ENCODE measurements at places on chromosomes 7 and 10.

- no peak for DNase-seq
Measured at GRCh38 chr7:2546776-2547586, 8.3 kb downstream of the BRAT1 start.

GRCh38 chr7:155467846-155468784, 10.2 kb downstream of the EN2 start:
- no peak for DNase-seq

DNA sequence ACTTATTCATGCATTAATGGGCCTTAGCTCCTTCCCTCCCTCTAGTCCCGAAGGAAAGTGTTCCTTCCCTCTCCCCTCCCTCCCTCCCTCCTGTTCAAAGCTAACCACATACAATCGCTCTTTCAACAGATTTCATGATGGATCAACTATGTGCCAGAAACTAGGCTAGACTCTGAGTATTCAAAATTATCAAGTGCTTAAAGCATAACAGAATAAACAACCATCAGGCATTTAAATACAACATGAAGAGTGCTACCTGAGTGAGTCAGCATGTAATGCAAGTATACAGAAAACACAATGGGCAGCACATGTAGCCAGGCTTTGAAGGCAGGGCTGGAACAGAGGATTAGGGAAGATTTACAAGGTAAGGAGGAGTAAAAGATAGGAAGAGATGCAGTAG, 11.3 kb downstream of the CHCHD3 start:
- DNase-seq, result no peak

GRCh38 chr10:127962205-127962604, 55.3 kb downstream of the PTPRE start:
- no peak for DNase-seq

- DNase-seq, result no peak
Measured at GRCh38 chr7:92589056-92589455, 1.1 kb downstream of the FAM133B start.

- DNase-seq, result no peak
Measured at GRCh38 chr10:16547973-16548372, 26.3 kb upstream of the C1QL3 start.

DNA sequence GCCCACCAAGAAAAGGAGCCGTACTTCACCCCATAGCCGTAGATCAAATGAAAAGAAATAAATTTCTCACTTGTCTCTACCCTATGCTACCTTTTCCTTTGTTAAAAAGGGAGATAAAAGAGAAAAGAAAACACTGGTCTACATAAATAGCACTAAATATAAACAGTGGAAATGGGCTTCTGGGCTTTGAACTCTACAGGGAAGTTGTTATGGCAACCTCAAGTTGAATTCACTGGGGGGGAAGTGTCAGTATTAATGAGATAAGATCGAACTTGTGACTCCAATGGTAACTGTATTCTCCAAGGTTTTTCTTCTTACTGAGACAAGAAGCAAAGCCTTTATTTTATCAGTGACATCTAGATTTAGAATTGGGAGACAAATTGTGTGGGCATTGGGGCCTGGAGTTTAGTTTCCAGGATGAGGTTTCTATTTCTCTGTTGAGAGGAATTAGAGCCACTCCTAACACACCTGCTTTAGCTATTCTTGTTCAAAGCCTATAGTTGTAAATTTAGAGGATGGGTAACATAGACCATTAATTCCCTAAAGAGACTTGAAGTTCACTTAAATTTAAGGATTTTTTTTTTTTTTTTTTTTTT, 604.3 kb upstream of the GALNT17 start:
- DNase-seq, result no peak

GRCh38 chr10:72170263-72170662, 45.5 kb upstream of the ANAPC16 start:
- no peak for DNase-seq

DNA sequence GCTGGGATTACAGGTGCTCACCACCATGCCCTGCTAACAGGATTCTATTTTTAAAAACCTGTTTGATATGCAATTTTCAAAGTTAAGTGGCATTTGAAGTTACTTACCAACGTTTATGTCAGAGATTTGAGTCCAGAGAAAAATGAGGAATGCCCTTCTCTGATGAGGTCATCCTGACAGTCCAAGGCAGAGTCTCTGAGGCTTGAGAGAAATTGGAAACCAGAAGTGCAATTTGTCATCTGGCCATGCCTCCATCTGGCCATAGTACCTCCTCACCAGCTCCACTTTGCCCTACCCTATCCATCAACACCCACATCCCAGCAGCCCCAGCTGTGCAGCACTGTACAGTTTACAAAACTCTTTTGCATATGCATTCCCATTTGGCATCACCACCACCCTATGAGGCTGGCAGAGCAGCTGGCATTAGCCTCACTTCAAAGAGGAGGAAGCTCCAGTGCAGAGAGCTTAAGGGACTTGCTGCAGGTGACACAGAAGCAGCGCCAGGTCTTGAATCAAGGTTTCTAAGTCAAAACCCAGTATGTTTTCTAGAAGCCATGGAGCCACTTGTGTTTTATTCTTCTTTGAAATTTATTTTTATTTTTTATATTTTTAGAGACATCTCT, 54.5 kb upstream of the PDZD8 start:
- no peak for DNase-seq

Data from stimulated activated CD4-positive, alpha-beta T cell treated with anti-CD3 and anti-CD28 coated beads, TNF-alpha, amount 100 ng/mL, for 1 hour (primary cell).